ENCODE measurements at places on chromosomes 6 and 20.

DNA sequence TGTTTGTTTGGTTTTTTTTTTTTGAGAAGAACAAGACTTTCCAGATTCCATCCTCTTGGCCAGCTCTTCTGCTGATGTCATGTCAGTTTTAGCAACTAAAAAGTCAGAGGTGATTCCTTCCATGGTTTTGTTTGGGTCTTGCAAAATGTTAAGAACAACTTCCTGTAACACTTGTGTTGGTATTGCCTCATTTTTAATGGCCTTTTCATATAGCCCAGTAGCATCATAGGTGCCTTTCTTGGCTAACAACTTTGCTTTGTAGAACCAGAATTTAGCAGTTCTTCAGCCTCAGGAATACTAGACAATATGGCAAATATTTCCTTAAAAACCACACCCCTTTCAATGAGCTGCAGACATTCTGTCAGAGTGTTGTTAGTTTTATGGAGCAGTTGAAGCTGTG, 99.5 kb upstream of the SIRPG start:
- no peak for DNase-seq
- H3K4me1 ChIP-seq = no peaks in the 10 kb centered on the region
- H3K36me3 ChIP-seq = no peaks in the 10 kb centered on the region
- no peak overlapping the region for H3K4me3 ChIP-seq
- no peaks in the 10 kb centered on the region for H3K27me3 ChIP-seq
- H3K27ac ChIP-seq = no peak overlapping the region

DNA sequence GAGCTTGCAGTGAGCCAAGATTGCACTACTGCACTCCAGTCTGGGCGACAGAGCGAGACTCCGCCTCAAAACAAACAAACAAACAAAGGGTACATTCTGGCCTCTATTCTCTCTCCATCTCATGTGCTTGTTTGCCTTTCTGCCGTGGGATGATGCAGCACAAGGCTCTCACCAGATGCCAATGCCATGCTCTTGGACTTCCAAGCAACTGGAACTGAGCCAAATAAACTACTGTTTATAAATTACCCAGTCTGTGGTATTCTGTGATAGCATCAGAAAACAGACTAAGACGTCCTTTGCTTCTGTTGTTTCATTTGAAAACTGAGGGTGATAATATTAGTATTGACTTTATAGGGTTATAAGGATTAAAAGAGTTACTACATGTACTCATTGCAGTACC, 3.6 kb upstream of the BRD2 start:
- H3K27me3 ChIP-seq = no peaks in the 10 kb centered on the region
- H3K4me1 ChIP-seq = peaks cover 5% of the 10 kb centered on the region
- H3K36me3 ChIP-seq = no peaks in the 10 kb centered on the region
- H3K27ac ChIP-seq = no peak overlapping the region
- no peak overlapping the region for H3K4me3 ChIP-seq
- no peak for DNase-seq

GRCh38 chr20:41011551-41012067, 17.0 kb upstream of the TOP1 start:
- H3K27me3 ChIP-seq = no peaks in the 10 kb centered on the region
- no peak overlapping the region for H3K27ac ChIP-seq
- no peak overlapping the region for H3K4me3 ChIP-seq
- H3K36me3 ChIP-seq = no peaks in the 10 kb centered on the region
- DNase-seq = no peak

DNA sequence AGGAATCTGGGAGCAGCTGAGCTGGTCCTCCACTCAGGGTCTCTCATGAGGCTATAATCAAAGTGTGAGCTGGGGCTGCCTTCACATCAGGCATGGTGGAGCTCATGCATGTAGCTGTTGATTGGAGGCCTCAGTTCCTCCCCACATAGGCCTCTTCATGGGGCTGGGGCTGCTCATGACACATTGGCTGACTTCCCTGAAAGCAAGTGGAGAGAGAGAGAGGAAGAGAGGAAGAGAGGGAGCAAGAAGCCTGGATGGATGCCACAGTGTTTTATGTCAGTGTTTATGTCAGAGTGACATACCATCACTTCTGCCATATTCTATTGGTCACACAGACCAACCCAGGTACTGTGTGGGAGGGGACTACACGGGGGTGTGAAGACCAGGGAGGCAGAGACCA, 43.8 kb downstream of the EYA2 start:
- no peaks in the 10 kb centered on the region for H3K27me3 ChIP-seq
- H3K27ac ChIP-seq = no peak overlapping the region
- H3K4me3 ChIP-seq = no peak overlapping the region

GRCh38 chr20:46131396-46131795, 13.3 kb downstream of the CD40 start:
- no peaks in the 10 kb centered on the region for H3K36me3 ChIP-seq
- no peak overlapping the region for H3K27ac ChIP-seq
- no peaks in the 10 kb centered on the region for H3K27me3 ChIP-seq
- no peak for DNase-seq

DNA sequence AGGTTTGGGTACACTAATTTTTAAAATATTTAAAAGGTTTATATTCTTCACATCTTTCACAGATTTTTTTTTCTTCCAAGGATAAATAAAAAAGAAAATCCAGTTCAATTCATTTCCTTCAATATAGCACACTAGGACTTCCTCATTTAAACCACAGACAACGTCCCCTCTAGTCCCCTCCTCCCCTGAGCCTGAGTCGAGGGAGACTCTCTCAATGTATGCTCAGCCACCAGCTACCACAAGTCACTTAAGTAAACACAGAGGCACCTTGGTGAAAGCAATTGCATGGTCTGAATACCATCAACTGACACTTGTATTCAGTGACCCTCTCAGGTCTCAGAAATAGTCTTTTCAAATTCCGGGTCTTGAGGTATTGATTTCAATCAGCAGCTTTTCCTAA, 88.6 kb downstream of the SIM1 start:
- no peaks in the 10 kb centered on the region for H3K36me3 ChIP-seq
- no peaks in the 10 kb centered on the region for H3K27me3 ChIP-seq
- H3K4me3 ChIP-seq = no peak overlapping the region
- no peak for DNase-seq
- H3K4me1 ChIP-seq = no peaks in the 10 kb centered on the region
- H3K27ac ChIP-seq = no peak overlapping the region

DNA sequence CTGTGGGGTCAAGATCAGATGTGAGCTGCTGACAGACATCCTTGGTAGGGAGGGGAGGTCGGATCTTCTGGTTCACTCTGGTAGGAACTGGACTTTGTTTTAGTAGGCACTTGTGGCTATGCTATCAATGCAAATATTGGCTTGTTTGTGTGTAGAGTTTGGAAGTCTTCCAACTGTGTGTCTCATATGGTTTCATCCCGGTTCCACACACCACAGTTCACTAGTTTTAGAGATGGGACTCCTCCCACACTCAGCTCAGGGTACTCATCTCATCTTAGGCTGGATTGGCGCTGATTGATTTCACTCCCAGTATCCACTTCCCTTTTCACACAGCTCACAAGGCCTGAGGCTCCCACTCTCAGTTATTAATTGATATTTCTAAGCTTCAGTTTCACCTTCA, 161.3 kb downstream of the THBS2 start:
- H3K27me3 ChIP-seq = no peaks in the 10 kb centered on the region
- H3K4me1 ChIP-seq = no peaks in the 10 kb centered on the region
- no peak overlapping the region for H3K27ac ChIP-seq
- DNase-seq = no peak

DNA sequence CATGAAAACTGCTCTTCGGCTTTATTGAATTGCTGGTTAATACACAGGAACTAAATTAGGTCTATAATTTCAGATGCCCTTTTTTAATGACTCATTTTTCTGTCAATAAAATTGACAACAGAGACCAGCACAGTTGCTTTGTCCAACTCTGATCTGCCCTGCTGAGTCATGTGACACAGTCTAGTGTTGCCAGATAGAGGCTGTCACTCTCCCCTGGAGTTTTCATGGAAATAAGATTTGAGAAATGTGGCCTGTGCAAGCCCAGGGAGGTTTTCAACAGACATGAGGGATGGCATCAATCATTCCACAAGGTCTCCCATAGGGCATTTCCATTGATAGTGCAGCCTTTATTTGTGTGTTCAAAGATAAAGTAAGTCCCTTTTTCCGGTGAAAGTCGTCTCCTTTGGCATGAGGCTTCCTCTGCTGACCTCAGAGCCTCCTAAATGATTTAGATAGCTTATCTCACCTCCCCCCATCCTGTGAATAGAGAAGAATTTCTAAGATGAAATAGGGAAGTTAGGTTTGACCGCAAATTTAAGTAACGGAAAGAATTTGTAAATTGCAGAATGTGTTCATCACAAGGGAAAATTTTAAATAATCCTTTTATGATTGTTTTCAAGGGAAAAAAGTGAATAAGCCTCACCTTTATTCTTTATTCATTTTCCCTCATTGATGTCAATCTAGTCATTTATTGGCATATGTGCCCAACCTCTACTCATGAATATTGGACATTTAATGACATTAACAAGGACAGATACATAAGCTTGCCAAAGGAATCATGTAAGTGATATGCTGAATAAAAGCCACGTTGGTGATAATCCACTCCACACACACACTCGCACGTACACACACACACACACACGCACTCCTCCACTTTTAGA, 277.7 kb downstream of the ADGB start:
- no peaks in the 10 kb centered on the region for H3K36me3 ChIP-seq
- DNase-seq = no peak
- H3K4me1 ChIP-seq = no peaks in the 10 kb centered on the region
- H3K4me3 ChIP-seq = no peak overlapping the region

DNA sequence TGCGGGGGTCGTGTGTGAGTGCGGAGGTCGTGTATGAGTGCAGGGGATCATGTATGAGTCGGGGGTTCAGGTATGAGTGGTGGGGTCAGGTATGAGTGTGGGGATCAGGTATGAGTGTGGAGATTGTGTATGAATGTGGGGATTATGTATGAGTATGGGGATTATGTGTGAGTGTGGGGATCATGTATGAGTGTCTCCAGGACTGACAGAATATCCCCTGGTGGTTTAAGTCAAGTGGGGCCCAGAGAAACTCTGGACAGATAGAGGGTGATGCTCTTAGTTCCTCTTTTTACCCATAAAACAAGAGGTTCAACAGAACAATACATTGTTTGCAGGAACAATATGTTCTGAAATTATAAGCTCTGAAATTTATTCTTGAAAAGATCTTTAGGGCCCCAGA, 131.9 kb downstream of the UST start:
- H3K27ac ChIP-seq = no peak overlapping the region
- DNase-seq = no peak
- no peaks in the 10 kb centered on the region for H3K36me3 ChIP-seq
- no peak overlapping the region for H3K4me3 ChIP-seq
- no peaks in the 10 kb centered on the region for H3K4me1 ChIP-seq

DNA sequence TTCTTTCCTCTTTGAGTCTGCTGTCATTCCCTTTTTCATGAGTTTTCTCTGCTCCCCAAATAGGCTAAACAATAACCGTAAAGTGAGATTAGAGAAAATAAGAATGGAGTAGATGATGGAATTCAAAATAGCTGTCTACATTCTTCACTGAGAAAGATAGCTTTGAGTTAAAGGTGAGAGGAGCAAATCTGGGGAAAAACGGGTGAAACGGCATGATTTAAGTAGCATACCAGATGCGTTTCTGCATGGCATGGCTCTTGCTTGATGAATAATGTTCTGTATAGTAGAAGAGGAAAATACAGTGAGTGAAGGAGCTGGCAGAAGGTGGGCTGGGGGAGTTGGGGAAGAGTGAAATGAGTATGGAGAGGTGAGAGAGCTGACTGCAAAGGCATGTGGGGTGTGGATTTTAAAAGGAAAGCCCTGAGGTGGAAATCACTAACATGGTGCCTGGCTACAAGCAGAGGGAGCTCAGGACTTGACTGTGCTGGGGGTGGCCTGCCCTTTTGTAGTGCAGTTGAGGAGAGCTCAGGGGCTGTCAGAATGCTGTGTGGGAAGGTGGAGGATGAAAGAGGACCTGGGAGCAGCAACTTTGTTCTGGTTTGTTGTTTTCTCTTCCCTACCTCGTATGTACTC, 8.8 kb downstream of the BICRAL start:
- no peak for DNase-seq
- peaks cover 6% of the 10 kb centered on the region for H3K4me1 ChIP-seq
- H3K27ac ChIP-seq = no peak overlapping the region
- no peaks in the 10 kb centered on the region for H3K36me3 ChIP-seq
- H3K4me3 ChIP-seq = no peak overlapping the region
